ENCODE measurements at places on chromosomes 16 and 17. TPM values are rescaled to one million over a fixed set of nuclear protein-coding genes. Genes with fewer than 3 reads are reported as not detected.

GRCh38 chr17:6506679-6507231, 49.6 kb downstream of the PITPNM3 start:
- DNase-seq: peak; percentile 46

DNA sequence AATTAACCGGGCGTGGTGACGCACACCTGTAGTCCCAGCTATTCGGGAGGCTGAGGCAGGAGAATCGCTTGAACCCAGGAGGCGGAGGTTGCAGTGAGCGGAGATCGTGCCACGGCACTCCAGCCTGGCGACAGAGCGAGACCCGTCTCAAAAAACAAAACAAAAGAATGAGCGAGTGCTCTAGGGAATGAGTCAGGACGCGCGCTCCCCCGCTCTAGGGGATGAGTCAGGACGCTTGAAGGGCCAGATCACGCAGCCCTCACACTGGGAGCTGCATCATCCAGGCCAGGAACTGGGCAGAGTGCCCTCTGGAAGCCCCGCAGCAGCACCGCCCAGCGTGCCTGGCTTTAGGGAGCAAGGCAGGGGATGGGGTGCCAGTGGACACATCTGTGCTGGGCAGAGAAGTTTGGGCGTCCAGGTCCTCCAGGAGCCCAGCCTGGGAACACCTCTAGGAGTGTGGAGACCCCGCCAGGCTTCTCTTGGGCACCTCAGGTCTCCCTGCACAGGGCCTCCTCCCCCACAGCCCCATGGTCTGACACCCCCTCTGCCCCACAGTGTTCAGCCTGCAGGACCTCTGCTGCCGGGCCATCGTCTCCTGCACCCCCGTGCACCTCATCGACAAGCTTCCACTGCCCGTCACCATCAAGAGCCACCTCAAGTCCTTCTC, 3.9 kb upstream of the WFIKKN1 start:
- no peak for DNase-seq

- DNase-seq: peak; percentile 14
Measured at GRCh38 chr16:16143038-16143763, 80.1 kb downstream of the ABCC6 start.

Gene TRAPPC1
- 106 TPM for total RNA-seq

Gene CCT6B
- 0.52 TPM for total RNA-seq

Data from Calu3 (cell line).